ENCODE measurements at places on chromosomes 13 and 19.

DNA sequence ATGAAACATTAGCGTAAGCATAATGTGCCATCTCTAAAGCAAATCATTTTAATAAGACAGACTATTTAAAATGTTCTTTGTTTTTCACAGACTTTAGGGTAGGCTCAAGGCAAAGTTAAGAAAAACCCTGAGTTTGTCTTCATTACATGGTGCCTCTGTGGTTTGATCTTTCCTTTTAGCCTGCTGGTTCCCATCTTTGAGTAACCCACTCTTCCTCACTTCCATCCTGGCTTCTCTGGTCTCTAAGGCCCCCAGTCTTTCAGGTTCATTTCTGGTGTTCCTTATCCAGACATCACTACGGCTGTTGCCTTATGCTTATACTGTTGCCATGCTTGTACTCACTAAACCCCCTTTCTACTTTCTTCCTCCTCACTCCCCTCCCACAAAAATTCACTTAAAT lies 38.4 kb downstream of the DACH1 start:
- no peak for DNase-seq

DNA sequence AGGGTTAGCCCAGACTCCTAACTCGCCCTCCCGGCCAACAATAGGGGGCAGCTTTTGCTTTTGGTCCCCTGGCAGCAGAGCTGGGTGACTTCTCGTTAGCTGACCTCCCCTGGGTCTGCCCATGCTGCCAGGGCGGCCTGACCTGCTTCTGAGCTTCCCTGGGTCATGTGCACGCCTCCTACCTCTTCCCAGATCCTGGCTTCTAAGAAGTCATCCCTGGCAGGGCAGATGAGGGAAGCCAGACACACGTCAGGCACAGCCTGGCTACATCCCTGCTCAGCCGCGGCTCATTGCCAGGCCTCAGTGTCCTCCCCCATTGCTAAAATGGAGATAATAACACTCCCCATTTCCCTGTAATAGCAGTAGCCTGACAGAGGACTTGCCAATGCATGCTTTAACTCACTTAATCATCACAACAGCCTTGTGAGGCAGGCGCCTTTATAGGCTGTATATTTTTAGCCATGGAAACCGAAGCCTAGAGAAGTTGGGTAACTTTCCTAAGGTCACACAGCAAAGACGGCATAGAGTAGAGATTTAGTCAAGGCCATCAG lies 2.1 kb downstream of the KCNK6 start:
- peak; percentile 82 for DNase-seq

DNA sequence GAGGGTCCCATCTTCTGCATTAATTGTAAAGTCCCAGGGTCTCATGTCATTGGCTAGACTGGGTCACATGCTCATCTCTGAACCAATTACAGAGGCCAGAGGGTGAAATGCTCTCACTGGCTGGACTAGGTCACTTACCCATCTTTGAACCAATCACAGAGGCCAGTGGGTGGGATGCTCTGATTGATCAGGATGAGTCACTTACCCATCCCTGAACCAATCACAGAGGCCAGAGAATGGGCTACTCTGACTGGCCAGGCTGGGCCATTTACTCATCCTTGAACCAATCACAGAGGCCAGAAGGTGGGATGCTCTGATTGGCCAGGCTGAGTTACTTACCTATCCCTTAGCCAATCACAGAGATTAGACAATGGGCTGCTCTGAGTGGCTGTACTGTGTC lies 5.3 kb downstream of the MISP start:
- DNase-seq = peak; percentile 81

DNA sequence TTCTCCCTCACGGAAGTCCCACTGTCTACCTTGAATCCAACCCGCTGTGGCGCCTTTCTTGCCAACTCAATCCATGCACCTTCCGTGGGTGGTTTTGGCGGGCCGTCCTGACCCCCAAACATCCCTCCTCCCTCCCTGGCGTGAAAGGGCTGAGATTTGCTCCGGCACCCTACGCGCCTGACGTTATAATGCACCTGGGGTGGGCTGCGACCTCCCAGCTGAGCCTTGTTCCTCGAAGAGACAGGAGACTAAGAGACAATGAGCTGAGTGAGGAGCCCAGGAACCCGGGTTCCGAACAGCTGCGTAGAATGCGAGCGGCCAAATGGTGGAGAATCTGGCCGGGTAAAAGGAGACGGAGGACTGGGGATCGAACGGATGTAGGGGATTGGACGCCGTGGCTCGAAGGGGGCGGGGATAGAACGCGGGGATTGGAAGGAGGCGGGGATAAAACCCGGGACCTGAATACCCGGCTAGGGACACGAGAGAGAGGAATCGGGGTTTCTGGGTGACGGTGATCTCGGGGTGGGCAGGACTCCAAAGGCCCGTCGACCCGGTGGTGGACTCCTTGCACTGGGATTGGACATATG lies at the start of gene CPT1C:
Gene CPT1C, plus strand, starts transcription at position 461 of the 587 bp plus-strand sequence. CDS start 1,137 bp downstream, outside the sequence.
- no peak for DNase-seq

GRCh38 chr13:50334944-50335343 lies 319.7 kb downstream of the KCNRG start:
- DNase-seq = no peak

GRCh38 chr13:110416131-110417025 lies 109.3 kb downstream of the COL4A2 start:
- DNase-seq = no peak

DNA sequence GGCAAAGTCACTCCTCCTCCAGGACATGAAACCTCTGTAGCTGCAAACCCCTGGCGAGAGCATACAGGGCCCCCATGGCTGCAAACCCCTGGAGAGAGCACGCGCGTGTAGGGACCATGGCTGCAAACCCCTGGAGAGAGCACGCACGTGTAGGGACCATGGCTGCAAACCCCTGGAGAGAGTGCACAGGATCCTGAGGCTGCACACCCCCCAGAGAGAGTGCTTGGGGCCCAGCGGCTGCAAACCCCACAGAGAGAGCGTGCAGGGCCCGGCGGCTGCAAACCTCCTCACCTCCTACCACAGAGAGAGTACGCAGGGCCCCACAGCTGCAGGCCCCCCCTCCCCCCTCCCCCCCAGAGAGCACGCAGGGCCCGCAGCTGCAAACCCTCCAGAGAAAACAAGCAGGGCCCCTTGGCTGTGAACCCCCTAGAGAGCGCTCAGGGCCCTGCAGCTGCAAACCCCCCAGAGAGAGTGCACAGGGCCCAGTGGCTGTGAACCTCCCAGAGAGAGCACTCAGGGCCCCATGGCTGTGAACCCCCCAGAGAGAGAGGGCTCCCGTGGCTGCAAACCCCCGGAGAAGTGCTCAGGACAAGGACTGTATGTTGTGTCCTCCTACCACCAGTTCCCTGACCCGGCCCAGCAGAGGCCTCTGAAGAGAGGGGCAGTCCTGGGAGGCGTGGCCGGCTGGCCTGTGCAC lies 7.3 kb downstream of the ADPRHL1 start:
- DNase-seq = no peak

DNA sequence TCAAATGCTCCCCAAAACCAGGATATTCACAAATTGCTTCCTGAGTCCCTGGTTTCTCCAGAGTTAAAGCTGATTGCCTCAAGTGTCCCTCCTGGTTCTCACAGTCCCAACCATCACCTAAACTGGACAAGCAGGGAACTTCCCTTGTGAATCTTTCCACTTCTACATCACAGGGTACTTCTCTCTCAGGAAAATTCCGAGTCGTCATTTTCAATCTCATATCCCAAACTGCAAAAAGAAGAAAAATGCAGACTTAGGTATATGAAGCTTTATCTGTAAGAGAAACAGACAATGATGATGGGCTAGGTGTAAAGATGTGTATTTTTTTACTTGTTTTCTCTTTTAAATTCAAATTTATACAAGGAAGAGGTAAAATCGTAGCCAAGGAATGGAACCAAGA lies 21.3 kb downstream of the ZNF329 start:
- no peak for DNase-seq

- DNase-seq = no peak
Observed at GRCh38 chr13:97434397-97435201, 630 bp downstream of the RAP2A start.

GRCh38 chr13:48315969-48316650 lies 12.6 kb downstream of the RB1 start:
- DNase-seq = no peak

DNA sequence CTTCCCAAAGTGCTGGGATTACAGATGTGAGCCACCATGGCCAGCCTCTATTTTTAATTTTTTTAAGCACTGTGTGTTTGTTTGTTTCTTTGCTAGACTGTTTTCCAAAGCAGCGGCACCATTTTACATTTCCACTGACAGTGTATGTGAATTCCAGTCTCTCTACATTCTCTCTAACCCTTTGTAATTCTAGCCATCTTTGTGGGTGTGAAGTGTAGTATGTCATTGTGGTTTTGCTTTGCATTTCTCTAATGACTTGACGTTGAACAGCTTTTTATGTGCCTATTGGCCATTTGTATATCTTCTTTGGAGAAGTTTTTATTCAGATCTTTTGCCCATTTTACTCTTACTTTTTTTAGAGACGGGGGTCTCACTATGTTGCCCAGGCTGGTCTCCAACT lies 11.6 kb downstream of the PNPLA6 start:
- DNase-seq = no peak

DNA sequence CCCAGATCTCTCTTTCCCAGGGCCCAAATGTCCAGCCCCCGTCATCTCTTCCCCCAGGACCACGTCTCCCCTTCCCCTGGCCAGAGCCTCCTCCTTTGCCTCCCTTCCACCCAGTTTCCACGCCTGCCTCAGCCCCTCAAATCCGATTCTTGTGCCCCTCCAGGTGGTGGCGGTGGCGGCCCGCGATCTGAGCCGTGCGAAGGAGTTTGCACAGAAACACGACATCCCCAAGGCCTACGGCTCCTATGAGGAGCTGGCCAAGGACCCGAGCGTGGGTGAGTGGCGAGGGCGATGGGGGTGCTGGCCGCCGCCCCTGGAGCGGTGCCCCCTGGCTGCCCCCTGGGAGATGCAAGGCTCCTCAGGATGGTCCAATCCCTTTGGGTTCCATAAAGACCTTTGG lies 1.3 kb downstream of the DHDH start:
- DNase-seq = no peak

DNA sequence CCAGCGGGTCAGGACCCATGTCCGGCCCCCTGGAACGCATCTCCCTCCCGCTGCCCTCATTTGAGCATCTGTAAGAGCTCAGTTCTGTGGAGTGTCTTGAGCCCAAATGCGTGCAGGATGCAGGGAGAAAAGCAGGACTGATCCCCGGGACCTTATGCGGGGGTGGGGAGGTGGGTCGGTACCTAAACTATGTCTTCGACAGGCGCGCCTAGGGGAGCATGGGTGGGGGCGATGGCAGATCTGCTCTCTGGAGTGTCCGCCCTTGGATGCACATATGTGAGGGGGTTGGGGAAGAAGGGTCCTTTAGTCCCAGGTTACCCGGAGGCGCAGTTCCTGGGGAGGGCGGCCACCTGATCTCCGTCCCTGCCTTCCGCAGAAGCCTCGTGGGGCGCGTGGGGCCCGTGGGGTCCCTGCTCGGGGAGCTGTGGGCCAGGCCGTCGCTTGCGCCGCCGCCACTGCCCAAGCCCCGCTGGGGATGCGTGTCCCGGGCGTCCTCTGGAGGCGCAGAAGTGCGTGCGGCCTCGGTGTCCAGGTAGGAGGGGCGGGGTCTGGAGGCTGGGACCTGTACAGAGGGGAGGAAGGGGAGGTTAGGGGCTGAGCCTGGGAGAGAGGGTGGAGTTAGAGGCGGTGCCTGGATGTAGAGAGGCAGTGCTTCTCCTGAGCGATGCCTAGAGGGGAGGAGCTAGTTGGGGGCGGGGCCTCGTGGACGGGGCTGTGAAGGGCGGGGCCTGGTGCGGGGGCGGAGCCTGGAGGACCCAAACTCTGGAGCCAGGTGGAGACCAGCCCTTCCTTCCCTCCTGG lies 2.9 kb downstream of the CILP2 start:
- peak; percentile 12 for DNase-seq

GRCh38 chr13:26660185-26660584 lies 100.4 kb downstream of the GPR12 start:
- no peak for DNase-seq

- no peak for DNase-seq
Observed at GRCh38 chr13:66212511-66212910, 1017.6 kb downstream of the PCDH9 start.

- DNase-seq = no peak
Observed at GRCh38 chr19:57363688-57364181, 384 bp downstream of the TRAPPC2B start.

DNA sequence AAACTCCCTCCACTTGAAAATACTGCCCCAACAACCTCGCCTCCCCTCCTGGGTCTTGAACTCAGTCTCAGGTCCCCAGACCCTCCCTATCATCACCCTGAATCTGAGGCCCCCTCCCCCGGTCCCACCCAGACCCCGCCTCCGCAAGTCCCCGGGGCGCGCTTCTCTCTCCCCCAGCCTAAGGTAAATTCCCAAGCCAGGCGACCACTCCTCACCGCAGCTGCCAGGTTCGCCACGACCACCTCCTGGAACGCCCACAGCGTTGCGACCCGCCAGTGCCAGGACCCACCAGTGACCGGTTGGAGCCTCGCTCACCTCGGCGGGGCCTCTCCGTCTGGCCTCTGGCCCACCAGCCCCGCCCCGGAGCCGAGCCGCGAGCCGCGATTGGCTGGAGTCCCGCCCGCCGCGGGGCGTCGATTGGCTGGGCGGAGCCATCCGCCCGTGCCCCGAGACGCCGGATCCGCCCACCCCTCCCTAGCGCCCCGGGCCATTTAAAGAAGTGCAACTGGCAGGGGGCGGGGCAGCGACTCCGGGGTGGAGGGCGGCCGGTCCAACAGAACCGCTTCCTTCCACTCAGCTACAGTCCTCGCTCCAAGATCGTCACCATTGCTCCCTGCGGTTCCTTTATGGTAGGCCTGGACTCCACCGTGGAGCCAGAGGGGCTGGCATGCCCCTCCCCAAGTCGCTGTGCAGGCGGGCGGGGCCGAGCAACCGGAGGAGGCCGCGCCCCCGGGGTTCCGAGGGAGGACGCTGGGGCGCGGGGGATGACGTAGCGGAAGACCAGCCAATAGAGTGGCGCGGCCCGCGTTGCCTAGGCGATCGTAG lies at the start of gene SERTAD3:
Gene SERTAD3, minus strand, starts transcription at position 336 of the 825 bp plus-strand sequence. CDS start 2,255 bp downstream, outside the sequence.
- DNase-seq = no peak

- no peak for DNase-seq
Observed at GRCh38 chr19:16888629-16889365, at the start of gene F2RL3. TSS of gene F2RL3 (plus strand) at chr19:16888999. CDS start at chr19:16889190, 191 bp downstream.

- no peak for DNase-seq
Observed at GRCh38 chr19:9968820-9969687, 32.7 kb upstream of the OLFM2 start.

GRCh38 chr13:68173111-68173510 lies 943.0 kb upstream of the PCDH9 start:
- no peak for DNase-seq

- DNase-seq = no peak
Observed at GRCh38 chr19:1097810-1098176, 2.6 kb upstream of the POLR2E start.

Data from epithelial cell of prostate (primary cell).